ENCODE measurements at places on chromosomes 3 and 15. TPM values are rescaled to one million over a fixed set of nuclear protein-coding genes. Genes with fewer than 3 reads are reported as not detected.

GRCh38 chr15:85059734-85060133, 78.1 kb downstream of the PDE8A start:
- DNase-seq = no peak

DNA sequence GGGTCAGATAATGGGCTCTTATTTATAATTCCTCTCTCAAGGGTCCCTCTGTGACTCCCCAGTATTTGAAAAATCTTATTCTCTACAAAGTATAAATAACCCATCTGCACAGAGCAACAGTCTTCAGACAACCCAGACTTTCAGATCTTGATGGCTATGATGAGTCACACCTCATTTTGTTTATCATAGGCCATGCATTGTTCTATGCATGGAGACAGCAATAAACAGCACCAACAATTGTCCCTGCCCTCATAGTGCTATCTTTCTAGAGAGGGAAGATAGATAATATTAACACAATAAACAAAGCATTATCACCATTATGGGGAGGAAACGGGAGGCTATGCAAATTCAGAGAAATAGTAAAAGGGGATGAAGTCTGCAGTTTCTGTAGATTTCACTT, 13.4 kb downstream of the FHIT start:
- no peak for DNase-seq

DNA sequence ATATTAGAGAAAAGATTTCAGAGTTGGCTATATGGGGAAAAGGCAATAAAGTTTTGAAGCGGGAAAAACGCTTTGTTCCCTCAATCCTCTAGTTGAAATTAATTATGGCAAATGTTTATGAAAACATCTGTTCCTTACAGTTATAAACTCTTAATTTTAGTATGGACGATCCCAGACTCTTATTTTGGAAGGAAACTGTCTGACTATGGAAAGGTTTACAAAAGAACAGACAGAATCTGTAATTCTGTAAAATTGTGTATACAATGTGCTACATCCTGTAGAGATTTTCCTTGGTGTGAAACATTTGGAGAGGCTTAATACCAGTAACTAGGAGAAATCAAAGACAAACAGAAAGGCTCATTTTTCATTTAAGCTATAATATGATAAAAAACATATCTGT, 311.8 kb downstream of the TBC1D5 start:
- DNase-seq = no peak

DNA sequence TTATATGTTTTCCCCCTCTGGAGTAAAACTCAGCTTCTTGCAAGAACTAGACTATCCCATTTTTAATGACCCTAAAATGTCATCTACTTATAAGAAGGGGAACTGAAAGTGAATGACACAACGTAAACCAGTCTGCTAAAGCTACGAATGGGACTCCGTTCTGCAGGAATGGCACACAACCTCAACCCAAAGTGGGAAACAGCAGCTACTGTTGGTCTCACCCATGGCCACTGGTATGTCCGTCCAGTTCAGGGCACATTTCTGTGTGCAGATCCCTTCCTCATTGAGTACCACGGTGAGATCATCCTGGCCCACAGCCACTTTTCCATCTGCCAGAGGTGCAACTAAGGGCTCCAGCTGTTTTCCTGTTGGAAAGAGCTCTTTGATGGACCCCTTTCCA, 23.8 kb downstream of the VPS39 start:
- no peak for DNase-seq

- DNase-seq = no peak
Observed at GRCh38 chr15:96408591-96409183, 78.2 kb downstream of the NR2F2 start.

GRCh38 chr3:38916706-38917105, 100.7 kb upstream of the SCN10A start:
- no peak for DNase-seq

The RHCG gene
- total RNA-seq = not detected

The UROC1 gene
- not detected for total RNA-seq
